ENCODE measurements at places on chromosomes 1 and 21.

GRCh38 chr1:111110197-111110899 lies 29.5 kb downstream of the DRAM2 start:
- no peak for DNase-seq

DNA sequence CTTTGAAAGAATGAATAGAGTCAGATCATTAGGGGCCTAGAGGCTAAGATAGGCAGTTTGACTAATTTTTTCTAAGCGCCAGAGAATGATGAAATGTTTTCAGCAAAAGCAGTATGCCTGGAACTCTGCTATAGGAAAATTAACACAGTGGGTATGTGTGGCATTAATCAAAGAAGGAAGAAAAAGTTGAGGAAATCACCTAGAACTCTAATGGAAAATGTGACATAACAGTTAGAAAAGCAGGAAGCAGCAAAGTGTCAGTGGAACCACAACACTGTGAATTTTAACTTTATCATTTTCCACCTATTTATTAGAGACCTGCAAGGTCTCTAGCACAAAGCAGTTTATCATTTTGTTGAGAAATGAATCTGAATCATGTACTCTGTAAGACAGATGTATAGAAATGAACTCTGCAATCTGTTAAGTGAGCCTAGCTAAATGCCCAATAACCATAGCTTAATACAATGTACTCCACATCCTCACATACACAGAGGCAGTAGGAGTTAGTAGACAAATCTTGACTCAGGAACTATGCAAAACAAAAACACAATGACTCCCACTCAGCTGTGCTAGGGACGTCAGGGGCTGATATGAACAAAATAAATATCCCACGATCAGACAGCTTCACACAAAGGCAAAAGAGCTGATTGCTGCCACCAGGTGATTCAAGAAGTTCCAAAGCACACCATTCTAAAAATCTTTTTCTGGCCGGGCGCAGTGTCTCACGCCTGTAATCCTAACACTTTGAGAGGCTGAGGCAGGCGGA lies 500.7 kb upstream of the NFIA start:
- DNase-seq = no peak

DNA sequence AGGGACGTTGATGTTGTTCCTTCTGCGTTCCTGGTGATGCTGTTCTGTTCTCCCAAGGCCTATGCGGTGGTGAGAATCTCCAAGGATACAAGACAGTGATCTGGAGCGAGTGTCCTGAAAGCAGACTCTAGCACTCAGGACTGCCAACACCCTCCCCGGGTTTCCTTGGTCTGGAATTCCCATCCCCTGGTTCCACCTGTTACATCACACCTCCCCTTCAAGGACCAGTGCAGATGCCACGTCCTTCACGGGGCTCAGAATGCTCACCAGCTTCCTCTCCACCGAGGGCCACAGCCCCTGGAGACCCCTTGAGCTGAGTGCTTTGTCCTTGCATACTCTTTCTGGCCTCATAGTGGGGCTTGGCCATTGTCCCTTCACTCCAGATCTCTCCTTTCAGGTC lies 43.5 kb downstream of the B3GALT5 start:
- DNase-seq = no peak

DNA sequence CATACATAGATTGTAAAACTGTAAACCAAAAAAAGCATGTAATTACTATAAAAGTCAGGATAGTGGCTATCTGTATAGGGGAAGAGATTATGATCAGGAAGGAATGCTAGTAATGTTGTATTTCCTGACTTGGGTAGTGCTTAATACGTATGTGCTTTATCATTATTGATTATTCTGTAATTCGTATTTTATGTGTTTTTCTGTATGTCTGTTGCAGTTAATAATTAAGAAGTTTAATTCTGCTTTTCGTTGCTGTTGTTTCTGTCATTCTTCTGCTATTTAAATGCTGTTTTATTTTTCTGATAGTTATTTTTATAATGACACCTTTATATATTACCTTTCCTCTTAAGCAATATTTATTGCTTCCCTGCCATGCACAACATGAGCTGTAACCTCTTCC lies 29.3 kb upstream of the TRIM33 start:
- DNase-seq = no peak

DNA sequence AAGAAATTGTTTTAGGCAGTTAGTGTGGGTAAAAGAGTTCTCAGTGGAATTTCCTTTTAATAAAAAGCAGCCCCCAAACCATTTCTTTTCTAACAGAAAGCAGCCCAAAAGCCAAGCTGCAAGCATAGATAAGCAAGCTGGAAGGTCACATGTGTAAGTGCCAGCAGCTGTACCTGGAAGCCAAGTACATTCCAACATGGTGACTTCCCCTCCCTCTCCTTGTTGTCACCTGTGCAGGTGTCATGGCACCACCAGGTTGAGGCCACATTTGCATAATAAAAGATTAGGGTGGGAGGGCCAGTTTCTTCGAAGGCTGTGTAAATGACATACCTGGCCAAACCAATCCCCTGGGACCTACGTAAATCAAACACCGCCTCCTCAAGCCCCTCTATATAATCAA lies 240.3 kb upstream of the RAB4A start:
- DNase-seq = no peak

DNA sequence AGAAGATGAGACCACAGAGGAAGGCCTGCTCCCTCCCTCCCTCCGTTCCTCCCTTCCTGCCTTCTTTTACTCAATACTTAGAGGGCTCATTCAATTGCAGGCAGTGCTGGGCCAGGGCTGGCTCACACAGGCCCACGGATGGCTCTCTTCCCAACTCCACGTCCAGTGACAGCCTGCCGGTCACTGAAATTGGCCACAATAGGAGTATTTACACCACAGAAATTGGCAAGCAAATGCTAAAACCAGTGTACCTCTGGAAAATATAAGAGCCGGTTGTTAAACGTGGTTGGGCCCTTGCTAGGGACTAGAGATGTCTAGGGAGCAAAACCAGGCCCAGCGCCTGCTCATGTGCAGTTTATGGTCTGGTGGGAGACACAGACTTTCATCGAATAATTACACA lies 72.4 kb upstream of the TMEM51 start:
- DNase-seq = no peak

- peak; percentile 65 for DNase-seq
Measured at GRCh38 chr1:61782771-61783170, 40.5 kb downstream of the PATJ start.

GRCh38 chr1:51165540-51165939 lies 63.5 kb downstream of the C1orf185 start:
- DNase-seq = peak; percentile 46

DNA sequence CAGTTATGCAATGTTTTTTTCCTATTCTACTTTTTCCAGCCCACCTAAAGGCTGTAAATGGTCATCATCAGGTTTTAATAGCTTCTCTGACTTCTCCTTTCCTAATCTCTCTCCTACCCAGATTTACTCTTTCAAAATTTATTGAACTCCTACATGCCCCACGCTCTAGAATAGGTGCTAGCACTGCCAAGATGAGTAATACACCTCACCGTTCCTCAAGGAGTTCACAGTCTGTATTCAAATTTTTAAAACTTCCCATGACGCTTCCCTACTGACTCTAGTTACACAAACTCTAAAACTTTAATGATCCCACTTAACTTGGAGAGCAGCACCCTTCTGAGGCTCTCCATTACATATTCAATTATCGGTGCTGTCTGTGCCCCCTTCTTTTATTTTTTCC lies 51.6 kb downstream of the ALG14 start:
- no peak for DNase-seq

DNA sequence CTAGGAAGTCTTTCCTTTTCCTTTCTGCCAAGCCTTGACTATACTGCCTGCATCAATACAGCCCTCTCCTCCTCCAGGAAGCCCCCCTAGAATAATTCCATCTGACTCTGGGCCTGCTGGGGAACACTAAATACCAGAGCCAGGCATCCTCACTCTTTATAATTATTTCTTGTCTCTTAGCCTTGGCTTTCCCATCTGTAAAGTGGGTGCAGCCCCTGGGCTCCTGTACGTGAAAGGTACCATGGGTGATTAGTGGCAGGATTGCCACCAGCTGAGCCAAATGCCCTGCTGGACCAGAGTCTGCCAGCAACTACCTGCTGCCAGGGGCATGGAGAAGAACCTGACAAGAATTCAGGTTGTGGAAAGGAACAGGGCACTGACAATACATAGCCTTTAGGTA lies 58.7 kb downstream of the LGR6 start:
- DNase-seq = no peak

- DNase-seq = peak; percentile 81
Measured at GRCh38 chr1:181083842-181084605, 4.5 kb upstream of the IER5 start.

Data from GM12865 (cell line).